Bronchus fibroblast of lung (primary cell): ENCODE measurements at places on chromosomes 1 and 21. TPM values are rescaled to one million over a fixed set of nuclear protein-coding genes. Genes with fewer than 3 reads are reported as not detected.

Gene CFH
- total RNA-seq: 30.6 and 35.6 TPM in 2 replicates

Gene ITLN1
- total RNA-seq: not detected in 2 replicates

Gene POFUT2
- 31.7 and 32.8 TPM in 2 replicates for total RNA-seq

Gene LCE3D
- not detected in 2 replicates for total RNA-seq

Gene FALEC
- not detected in 2 replicates for total RNA-seq

Gene F13B
- not detected in 2 replicates for total RNA-seq

Gene C8B
- not detected in 2 replicates for total RNA-seq

Gene RSRP1
- 40.0 and 49.6 TPM in 2 replicates for total RNA-seq

Gene CLCA2
- under 0.01 and 0.15 TPM in 2 replicates for total RNA-seq

Gene DAP3
- 80.0 and 83.1 TPM in 2 replicates for total RNA-seq

Gene SPRR2D
- total RNA-seq: not detected in 2 replicates

Gene LBR
- 43.6 and 53.1 TPM in 2 replicates for total RNA-seq

Gene ITSN1
- 27.1 and 29.9 TPM in 2 replicates for total RNA-seq

Gene TLR5
- total RNA-seq: under 0.01 TPM in 1 of 2 replicates, not detected in the other

Gene TP73
- not detected in 2 replicates for total RNA-seq

Gene HEYL
- under 0.01 TPM in 1 of 2 replicates, not detected in the other for total RNA-seq

Gene ST6GALNAC3
- total RNA-seq: 1.5 and 3.6 TPM in 2 replicates

Gene SMCP
- not detected in 2 replicates for total RNA-seq

Gene GJC2
- total RNA-seq: 1.9 and 2.4 TPM in 2 replicates

Gene TNFRSF8
- not detected in 2 replicates for total RNA-seq

Gene FAM72D
- total RNA-seq: 3.2 and 4.0 TPM in 2 replicates

Gene ITPKB
- total RNA-seq: 3.1 and 3.7 TPM in 2 replicates

Gene NHLH2
- total RNA-seq: not detected in 2 replicates

Gene GFI1
- 0.15 and 0.50 TPM in 2 replicates for total RNA-seq

Gene ZBTB8A
- total RNA-seq: 3.0 and 3.9 TPM in 2 replicates

Gene FRRS1
- total RNA-seq: 5.7 and 7.6 TPM in 2 replicates

Gene HSD3B2
- not detected in 2 replicates for total RNA-seq
